ENCODE measurements at places on chromosomes 7 and 10.

DNA sequence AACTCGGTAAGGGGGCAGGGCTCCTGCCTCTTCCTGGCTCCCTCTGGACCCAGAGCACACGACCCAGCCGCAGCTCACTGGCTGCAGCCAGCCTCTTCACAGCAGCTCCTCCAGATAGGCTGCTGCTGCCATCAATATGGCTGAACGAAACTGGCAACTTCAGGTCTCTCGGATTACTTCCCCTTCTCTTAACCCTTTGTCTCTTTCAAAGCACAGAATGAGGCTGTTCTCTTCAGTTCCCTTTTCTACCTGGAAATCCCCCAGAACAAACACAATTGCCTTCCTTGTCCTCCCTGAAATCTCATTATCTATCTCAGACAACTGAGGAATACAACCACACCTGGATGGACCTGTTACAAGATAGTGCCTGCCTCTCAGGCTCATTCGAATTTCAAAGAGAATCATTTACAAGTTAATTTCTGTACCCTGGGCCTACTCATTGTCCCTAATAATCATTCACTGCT, 193.4 kb upstream of the MBL2 start:
- DNase-seq, result no peak

DNA sequence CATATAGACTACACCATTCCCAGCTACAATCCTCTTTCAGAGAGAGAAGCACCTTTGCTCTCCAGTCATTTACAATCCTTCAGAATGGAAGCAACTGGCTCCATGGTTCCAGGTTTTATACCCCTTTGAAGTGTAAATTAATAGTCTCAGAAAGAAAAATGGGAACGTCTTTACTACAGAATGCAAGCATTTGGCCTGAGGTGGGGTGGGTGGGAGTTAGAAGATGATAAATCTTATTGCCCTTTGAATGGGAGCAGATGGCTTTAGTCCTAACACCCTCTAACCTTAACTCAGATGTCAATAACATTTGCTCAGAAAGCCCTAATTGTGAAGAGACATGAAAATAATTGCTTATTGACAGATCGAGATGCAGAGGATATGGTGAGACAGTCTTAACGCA, 84.2 kb upstream of the KCNMA1 start:
- no peak for DNase-seq

DNA sequence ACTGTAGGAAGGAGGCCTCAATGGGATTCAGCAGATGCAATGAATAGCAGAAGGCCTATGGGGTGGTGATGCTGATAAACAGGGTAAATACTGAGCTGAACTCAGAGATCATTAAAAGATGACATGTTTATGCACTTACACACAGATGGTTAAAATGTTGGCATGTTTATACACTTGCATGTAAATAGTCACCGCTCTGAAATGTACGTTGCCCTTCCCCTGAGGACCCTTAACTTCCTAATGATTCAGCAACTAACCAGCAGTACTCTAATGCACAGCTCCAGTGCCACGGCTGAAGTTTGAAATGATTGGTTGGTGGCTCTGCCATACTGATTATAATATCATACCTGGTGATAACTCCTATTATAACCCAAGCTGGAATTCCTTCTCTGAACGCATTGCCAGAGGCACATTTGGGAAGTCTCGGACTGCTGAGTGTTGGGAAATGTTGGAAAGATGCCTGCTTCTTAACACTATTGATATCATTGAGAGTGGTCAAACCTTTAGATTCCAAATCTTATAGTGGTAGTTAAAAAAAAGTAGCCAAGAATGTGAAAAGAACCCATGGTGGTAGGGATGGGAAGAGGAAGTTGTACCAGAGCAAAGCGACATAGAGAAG, 3.7 kb upstream of the CAV1 start:
- DNase-seq, result no peak

DNA sequence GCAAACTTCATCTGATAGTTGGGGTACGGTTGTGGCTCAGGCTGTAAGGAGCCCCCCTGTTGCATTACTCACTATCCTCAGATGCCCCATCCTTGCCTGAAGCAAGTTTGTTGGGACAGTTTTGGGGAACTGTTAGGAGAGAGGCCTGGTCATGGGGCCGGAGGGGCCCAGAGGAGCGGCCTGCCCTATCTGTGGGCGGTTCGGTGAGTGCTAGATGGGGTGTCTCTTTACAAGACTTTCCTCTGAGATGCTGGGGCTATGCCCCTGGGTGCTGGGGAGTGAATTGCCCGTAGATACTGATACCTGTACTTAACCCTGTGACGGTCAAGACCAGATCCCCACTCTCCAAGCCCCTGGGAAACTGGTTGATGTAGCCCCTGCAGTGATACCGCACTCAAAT, 12.4 kb downstream of the CUX1 start:
- DNase-seq, result no peak

DNA sequence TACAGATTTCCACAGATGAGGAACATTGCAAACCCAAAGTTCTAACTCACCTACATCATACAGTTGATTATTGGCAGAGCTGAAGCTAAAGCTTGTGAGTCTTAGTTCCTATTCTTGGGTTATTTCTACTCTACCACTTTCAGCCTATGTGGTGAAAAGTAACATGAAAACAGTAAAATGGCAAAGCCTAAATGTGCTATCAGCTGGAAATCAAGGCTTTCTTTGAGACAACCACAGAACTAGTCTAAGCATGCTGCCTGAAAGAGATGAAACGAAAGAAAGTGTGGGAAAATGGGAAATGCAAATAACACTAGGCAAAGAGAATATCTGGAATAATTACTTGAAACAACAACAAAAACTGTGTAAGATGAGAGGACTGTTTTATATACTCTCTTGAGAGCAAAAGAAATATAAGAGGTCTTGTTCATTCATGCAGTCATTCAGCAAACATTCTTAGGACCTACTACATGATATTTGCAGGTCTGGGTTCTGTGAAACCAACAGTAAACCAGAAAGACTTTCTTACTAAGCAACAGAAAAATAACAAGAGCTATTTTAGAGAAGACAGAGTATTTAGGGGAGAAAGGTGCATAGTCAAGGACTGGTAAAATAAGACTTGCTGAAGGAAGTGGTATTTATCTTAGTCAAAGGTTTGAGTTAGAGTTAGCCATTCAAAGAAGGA, 437.1 kb downstream of the HTR7 start:
- no peak for DNase-seq

GRCh38 chr7:123995617-123996326, 37.1 kb downstream of the TMEM229A start:
- no peak for DNase-seq

DNA sequence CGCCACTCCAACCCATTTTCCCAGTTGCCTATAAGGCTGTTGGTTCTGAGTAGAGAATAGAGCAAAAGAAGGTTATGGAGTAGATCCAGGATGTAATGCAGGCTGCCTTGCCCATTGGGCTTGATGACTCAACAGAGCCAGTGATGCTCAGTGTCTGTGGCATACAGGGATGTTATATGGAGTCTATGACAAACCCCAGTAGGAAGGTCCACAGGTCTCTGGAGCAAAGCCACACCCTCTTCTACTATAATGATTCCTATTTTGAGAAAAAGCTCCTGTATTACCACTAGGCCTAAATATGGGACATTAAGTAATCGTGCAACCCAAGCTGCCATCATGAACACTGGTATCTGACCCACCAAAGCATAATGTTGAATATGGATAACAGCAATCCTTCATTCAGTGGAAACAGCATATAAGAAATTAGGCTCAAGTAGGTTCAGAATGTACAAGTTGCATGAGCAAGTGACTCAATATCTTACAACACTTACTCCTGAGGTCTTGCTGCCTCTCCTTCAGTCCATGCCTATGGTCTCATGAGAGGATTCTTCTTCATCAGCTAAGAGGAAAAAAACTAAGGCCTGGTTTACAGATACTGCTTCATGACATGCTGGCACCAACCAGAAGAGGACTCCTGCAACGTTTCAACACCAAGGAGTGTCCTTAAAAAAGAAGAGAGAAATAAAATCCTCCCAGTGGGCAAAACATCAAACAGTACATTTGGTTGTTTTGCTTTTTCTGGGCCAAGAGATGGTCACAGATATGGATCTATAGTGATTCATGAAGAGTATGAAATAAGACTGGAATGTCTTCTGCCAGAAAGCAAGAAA, 14.8 kb upstream of the FHIP2A start:
- DNase-seq, result no peak

GRCh38 chr10:132293813-132294520, 13.8 kb downstream of the STK32C start:
- no peak for DNase-seq

- DNase-seq, result no peak
These were observed 95.0 kb downstream of the LSM5 start for GRCh38 chr7:32395168-32395567.

GRCh38 chr10:132059760-132060508, 5.8 kb upstream of the JAKMIP3 start:
- DNase-seq, result no peak

DNA sequence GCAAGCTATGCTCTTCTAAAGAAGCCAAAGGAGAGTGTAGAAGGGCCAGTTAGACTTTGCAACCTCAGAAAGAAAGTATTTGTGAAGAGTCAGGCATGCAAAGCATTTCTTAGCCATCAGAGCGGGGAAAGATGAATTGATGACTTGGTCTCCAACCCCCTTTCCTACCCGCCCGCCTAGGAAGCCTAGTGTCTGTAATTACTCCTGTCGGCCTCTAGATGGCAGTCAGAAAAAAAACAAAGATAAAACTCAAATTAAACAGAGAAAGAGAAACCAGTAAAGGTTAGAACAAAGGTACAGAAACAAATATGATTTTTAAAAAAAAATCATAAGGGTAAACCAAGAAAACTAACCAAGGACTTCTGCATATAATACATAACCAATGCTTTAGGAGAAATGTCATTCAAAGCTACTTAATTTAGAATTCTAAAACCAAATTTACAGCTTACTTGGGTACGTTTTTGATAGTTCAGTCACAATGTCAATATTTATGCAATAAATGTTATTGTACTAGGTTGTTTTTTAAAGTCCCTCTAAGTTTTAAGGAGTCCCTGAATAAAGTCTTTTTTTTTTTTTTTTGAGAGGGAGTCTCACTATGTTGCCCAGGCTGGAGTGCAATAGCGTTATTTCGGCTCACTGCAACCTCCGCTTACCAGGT, 97.6 kb downstream of the LYZL1 start:
- DNase-seq, result peak; percentile 53

GRCh38 chr7:108455998-108456677, at the start of gene NRCAM:
Gene NRCAM, minus strand, starts transcription at chr7:108456436. Its CDS starts 216,372 bp downstream, at chr7:108240064.
- DNase-seq, result peak; percentile 89

DNA sequence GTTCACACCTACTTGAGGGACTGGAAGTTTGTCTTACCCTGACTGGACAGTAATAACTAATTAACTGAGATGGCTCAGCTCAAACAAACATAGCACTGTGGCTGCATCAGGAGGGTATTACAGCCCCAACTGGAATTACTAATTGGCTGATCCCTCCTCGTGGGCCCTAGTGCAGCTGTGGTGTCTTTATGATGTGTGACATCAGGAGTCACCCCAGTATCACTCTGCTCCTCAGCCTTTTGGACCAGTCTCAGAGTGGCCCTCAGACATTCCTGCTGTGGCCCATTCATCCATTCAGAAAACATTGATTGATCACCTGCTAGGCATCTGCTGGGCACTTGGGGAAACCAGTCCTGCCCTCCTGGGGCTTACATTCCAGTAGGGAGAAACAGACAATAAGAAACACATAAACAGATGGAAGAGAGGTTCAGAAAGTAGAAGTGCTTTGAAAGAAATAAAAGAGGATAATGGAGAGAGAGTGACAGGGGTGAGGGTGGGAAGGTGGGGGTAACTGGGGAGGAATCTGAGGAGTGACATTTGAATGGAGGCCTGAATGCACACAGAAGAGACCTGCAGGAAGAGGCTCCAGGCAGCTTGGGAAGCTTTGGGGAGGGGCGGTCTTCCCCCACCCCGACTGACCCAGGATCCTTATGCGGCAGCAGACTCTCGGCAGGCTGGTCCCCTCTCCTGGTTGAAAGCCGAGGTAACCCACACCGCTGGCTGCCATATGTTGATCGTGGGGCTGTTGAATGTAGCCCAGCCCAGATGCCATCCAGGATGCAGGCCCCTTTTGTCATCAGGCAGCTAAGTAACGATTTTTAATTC, 113.1 kb downstream of the C10orf105 start:
- DNase-seq, result no peak

DNA sequence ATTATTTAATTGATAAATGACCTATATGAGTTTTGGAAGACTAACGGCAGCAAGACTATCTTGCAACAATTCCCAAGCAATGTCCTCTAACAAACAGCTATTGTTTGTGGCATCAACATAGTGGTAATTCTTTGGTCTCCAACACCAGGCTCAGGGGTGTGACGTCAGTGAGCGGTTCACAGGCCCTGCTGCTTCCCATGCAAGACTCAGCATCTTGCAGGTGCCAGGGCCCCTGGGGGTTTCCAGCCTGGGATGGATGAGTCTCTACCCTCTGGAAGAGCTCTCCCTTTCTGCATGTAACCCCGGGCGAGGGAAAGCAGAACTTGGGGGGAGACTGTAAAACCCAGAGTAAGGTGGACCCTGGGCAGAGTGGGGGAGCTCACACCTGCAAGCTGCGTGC, 164.7 kb downstream of the ACTR3B start:
- DNase-seq, result no peak

DNA sequence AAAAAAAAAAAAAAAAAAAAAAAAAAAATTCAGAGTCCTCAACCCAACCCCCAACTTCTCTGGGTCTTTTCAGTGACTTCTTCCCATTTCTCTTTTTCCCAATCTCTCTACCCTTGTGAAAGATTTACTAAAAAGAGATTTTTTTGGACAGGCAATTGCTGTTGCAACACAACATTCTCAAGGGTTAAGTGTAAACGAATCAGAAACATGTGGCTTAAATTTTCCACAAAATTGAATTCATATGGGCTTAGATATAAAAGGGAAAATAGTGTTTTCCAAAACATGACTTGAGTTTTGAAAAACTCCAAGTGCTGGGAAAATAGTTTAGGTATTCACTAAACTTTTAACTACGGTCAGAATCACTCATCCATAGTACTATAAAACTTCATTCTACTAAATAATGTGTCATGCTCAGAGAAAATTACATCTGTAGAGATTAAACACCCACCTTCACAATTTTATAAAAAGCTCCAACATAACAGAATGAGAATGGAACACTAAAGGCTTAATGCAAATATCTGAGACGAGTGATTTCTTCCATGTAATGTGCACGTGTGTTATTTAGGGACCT, 643.1 kb downstream of the PARD3 start:
- no peak for DNase-seq

- no peak for DNase-seq
These were observed 25.9 kb upstream of the ANKRD2 start for GRCh38 chr10:97546456-97547270.

DNA sequence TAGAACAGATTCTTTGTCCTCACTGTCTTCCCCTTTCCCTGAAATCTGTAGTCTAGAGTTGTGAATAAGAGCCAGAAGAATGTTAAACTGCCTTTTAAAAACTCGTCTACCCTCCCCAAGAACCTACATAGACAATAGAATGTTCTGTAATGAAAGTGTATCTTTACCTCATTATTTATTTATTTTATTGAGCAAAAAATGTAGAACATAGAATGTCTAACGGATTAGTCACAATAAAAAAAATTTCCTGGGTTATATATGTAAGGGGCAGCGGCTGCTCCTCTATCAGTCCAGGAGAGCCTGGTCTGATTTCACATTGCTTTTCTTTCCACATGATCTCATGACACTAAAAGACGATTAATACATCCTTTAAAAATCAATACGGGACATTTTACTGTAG, 135.7 kb downstream of the SDK1 start:
- no peak for DNase-seq
